ENCODE measurements at places on chromosomes 7 and 10. TPM values are rescaled to one million over a fixed set of nuclear protein-coding genes. Genes with fewer than 3 reads are reported as not detected.

Gene DNAH11
- 8.3 TPM for total RNA-seq

Gene RAB19
- total RNA-seq: not detected

Gene MACC1
- total RNA-seq: 0.23 TPM

Gene OPN4
- not detected for total RNA-seq

Gene BHLHA15
- 9.5 TPM for total RNA-seq

Gene MYOZ1
- 0.46 TPM for total RNA-seq

Gene ATOH7
- 0.69 TPM for total RNA-seq

Gene FAM237B
- total RNA-seq: 0.23 TPM

Gene SYPL1
- 21.9 TPM for total RNA-seq

Gene SLC18A3
- total RNA-seq: 2.8 TPM

Gene TSPAN13
- total RNA-seq: 111 TPM

Gene CACNA2D1
- 118 TPM for total RNA-seq

Gene VAX1
- 4.6 TPM for total RNA-seq

Gene SUMF2
- total RNA-seq: 103 TPM

Gene TMEM139
- total RNA-seq: 0.46 TPM

Gene GIMAP8
- 2.8 TPM for total RNA-seq

Gene ZNF365
- 19.8 TPM for total RNA-seq

Gene RELN
- total RNA-seq: 77.0 TPM

Gene C10orf67
- total RNA-seq: 1.2 TPM

Gene SEPTIN14
- total RNA-seq: under 0.01 TPM

Gene ERVW-1
- total RNA-seq: not detected

Gene OR13A1
- total RNA-seq: not detected

Gene GIMAP6
- total RNA-seq: 6.9 TPM

Gene C7orf33
- total RNA-seq: not detected

Gene TWIST1
- total RNA-seq: 1.6 TPM

Gene SYT15B
- 1.4 TPM for total RNA-seq

Gene HACD1
- 32.3 TPM for total RNA-seq

Gene DGKB
- total RNA-seq: 45.2 TPM
